ENCODE measurements at places on chromosomes 5 and 9.

DNA sequence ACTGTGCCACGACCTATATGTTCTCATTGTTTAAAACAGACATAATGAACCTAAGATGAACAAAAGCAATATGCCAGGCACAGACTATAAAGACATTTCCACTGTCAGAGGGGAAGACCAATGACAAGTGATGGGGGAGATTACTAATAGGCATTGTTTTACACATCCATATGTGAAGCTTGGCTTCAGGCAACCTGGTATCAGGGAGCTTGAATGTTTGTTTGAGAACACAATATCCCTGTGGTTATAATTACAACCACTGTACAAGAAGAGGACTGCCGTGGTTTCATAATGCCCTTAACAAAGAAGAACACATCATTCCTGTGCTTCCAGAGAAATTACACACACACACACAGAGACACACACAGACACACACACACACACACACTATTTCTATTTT lies 385.7 kb downstream of the BNC2 start:
- no peak for DNase-seq

DNA sequence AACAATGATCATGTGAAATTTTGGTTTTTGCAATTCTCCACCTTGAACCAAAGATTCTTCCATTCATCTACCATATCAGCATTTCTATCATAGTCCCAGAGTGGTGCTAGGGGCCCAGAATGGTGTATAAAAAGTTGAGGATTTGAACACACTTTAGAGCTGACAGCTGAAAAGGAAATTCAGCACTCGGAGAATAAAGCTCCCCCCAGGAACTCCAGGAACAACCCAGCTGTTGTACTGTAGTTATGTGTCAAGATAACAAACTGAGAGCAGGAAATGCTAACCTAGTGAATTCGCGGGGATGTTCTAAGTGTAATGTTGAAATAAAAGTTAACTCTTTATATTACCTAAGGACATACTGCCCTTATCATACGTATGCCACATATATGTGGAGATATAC lies 216.7 kb downstream of the NFIB start:
- DNase-seq: no peak

- DNase-seq: no peak
Measured at GRCh38 chr9:6930827-6931226, 173.1 kb downstream of the KDM4C start.

DNA sequence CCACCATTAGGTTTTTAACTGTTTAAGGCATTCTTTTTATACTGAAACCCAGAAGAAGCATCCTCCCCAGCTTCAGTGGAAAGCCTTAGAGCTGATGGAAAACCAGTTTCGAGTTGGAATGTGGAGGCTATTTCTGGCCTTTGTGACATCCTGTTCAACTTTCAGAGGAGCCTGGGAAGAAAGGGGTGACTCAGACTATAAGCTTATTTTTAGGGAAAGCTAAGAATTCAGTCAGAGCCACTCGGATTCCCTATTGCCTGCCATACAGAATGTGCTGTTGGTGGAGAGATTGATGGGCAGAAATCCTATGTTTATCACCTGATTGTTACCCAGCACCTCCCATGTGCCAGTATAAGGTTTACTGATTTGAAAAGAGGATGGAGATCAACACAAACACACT lies 19.8 kb downstream of the PALM2AKAP2 start:
- DNase-seq: no peak

DNA sequence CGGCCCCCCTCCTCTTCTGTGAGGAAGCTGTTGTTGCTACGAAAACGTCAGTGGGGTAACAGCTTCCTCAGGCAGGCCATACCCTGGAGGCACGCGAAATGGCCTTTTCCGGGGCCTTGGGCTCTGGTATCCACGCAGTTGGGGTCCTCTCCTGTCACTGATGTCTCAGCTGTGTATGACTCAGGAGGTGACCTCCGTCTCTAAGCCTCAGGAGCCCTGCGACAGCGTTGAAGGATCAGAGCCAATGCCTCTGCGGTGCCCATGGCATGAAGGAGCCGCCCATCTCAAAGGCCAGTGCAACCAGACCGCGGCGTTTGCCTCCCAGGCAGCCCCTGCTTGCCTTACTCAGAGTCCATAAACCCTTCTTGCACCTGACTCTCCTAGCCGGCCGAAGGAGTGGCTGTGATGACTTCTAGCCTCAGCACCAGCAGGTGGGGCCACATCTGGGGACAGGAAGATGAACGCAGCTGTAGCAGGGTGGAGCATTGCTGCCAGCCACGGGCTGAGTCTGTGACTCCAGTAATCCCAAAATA lies 1.0 kb upstream of the MXD3 start:
- DNase-seq: no peak

- peak; percentile 39 for DNase-seq
Measured at GRCh38 chr9:130461218-130461630, 16.5 kb downstream of the ASS1 start.

GRCh38 chr9:2674141-2674824 lies 43.0 kb upstream of the KCNV2 start:
- no peak for DNase-seq

All from stimulated activated CD8-positive, alpha-beta memory T cell treated with anti-CD3 and anti-CD28 coated beads, Interleukin-7, amount 100 ng/mL, for 48 hours (primary cell).